Sigmoid colon (tissue), 7 donors: ENCODE measurements at places on chromosomes 12 and 14. TPM values are rescaled to one million over a fixed set of nuclear protein-coding genes. Genes with fewer than 3 reads are reported as not detected.

PCED1B gene
- 5.8 TPM for polyA plus RNA-seq

LHX5 gene
- polyA plus RNA-seq, result not detected

RERGL gene
- not detected for polyA plus RNA-seq

VRTN gene
- 0.25 TPM for polyA plus RNA-seq

COX8C gene
- polyA plus RNA-seq, result not detected

FOXG1 gene
- not detected for polyA plus RNA-seq

FOXA1 gene
- 19.4 TPM for polyA plus RNA-seq

C12orf54 gene
- not detected for polyA plus RNA-seq

TPH2 gene
- not detected for polyA plus RNA-seq

SMOC1 gene
- polyA plus RNA-seq, result not detected

GPX2 gene
- 412 TPM for polyA plus RNA-seq

KRT8 gene
- 3,181 TPM for polyA plus RNA-seq

DTX1 gene
- polyA plus RNA-seq, result 15.8 TPM

PABPN1 gene
- 76.3 TPM for polyA plus RNA-seq

ANO4 gene
- polyA plus RNA-seq, result not detected

CEBPE gene
- polyA plus RNA-seq, result not detected

RAD51AP1 gene
- polyA plus RNA-seq, result 7.3 TPM

FBRSL1 gene
- 37.0 TPM for polyA plus RNA-seq

TPPP2 gene
- polyA plus RNA-seq, result not detected

AP5M1 gene
- 19.1 TPM for polyA plus RNA-seq

DLST gene
- 66.1 TPM for polyA plus RNA-seq

STAT6 gene
- polyA plus RNA-seq, result 210 TPM
